ENCODE measurements at places on chromosomes 2 and 18.

- DNase-seq: no peak
These were observed 10.1 kb upstream of the FBXO11 start for GRCh38 chr2:47916412-47916811.

- DNase-seq: no peak
These were observed 862 bp downstream of the C18orf54 start for GRCh38 chr18:54358495-54359040.

- DNase-seq: no peak
These were observed 34.1 kb downstream of the SOCS6 start for GRCh38 chr18:70322928-70323327.

DNA sequence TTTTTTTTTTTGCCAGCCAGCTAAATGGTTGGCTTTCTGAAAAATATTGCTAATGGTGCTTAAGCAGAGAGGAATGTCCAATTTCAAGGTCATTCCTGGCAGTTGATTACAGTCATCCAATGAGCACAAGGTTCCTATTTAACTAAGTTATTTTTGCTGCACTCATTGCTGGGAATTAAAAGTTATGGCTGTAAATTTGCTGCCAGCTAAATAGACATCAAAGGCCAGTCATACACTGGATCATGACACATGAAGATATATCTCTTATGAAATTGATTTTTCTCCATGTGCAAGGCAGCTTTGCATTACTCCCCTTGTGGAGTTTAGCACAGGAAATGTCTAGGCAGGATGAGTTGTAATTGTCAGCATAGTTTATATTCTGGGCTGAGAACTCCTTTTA, 1898.4 kb upstream of the CELF4 start:
- DNase-seq: no peak

GRCh38 chr18:1078301-1078700, 173.6 kb downstream of the ADCYAP1 start:
- DNase-seq: no peak

DNA sequence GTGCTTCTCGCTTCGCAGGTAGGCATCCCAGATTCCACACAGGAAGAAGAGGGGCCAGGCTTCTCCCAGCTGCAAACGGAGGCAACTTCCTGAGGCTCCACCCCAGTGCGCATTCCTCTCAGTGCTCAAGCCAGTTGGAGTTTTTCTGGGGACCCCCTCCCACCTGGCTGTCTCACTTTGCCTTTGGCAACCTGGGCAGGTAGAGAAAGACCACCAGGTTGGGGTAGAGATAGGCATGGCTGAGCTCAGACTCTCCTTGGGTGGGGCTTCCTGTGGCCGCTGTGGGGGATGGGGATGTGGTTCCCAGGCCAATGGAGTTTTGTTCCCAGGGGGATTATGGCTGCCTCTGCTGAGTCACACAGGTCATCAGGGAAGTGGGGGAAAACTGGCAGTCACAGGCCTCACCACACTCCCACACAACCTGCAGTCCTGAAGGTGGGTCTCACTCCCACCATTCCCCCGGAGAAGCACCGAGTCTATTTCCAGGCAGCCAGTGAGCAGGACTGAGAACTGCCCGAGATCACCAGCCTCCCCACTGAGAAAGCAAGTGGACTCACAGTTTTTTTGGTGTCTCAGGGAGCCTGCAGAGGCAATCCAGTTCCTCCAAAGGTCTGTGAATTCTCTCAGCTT, 38.1 kb downstream of the SLC39A10 start:
- no peak for DNase-seq

DNA sequence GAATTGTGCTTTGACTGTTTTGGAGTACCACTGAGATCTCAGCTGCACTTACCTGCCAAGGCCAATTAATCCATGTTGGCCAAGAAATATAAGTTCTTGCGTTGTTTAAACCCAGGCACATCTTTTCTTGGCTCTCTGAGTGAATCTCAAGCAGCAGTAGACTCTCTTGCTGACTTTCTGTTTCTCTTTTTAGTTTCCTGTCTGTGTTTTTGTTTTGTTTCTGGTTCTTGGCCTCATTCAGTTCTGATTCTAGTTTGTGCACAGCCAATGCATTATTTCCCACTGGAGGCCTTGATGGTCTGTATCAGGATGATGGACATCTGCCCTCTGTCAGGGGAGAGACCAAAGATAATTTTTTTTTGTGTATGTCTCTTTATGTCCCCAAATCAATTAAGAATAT, 379.4 kb downstream of the CDH2 start:
- no peak for DNase-seq

DNA sequence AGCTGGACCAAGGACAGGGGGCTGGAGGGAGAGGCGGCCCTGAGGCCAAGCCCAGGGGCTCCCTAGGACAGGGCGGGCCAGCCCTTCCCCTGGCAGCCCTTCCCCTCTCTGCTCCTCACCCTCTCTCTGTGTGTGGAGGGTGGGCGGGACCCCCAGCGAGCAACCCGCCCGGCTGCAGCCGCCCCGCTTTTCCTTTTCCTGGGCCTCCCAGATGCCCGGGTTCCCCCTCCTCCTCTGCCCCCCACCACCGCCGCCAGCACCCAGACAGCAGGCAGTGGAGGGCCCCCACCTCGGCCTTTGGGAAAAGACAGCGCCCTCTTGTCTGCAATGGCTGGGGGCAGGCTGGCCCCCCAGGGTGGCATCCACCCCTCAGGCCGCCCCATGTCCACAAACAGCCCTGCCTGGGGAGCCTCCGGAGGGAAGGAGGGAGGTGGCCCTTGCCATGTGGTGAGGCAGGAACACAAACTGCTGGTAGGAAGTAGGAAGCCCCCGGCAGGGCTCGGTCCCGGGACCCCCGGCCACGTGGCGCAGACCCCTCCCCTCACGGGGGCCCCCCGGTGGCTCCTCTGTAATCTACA, 135.1 kb upstream of the CTDP1 start:
- no peak for DNase-seq

- no peak for DNase-seq
These were observed 27.0 kb downstream of the NTSR2 start for GRCh38 chr2:11642972-11643371.

- DNase-seq: no peak
These were observed 4.6 kb downstream of the LRRFIP1 start for GRCh38 chr2:237631801-237632585.

DNA sequence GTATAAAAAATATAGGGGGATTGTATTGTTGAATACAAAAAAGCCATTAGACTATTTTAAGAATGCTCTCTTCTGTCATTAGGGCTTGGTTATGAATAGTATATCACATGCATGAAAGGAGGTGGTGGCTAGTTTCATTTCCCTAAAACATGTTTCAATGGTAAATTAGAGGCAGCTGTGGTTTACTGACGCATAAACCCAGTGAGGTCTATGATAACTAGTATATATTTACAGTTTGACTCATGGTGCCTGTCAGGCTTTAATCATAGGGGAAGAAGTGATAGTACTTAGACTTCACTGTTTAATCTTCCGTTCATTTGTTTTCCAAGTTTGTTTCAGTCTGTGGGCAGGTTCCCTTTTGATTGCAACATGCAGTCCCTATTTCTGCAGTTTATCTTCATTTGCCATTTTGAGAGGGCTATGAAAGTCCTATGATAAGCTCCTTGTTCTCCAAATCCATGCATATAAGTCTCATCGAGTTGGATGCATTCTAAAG, 55.1 kb upstream of the MAP4K3 start:
- no peak for DNase-seq

DNA sequence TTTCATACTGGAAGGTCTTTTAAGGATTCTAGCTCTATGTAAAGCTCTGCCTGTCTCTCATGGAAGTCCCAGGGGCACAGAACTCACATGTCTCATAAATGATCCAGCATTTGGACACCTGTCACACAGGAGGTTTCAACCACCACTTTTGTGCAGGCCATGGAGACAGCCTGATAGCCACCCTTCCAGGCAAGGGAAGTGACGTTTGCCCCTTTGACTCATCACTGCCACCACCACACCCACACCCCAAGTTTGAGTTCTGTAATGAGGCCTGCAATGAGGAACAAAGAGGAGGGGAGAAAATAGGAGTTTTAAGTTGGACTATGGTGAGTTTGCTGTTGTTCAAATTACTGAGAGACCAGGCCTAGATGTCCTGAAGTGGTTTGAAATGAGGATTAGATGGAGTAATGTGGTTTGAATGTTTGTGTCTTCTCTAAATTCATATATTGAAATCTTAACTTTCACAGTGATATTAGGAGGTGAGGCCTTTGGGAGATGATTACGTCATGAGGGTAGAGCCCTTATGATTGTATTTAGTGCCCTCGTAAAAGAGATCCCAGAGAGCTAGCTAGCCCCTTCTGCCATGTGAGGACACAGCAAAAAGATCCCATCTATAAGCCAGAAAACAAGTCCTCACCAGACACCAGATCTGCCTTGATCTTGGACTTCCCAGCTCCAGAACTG, 175.3 kb upstream of the EPHA4 start:
- DNase-seq: no peak

GRCh38 chr2:164000176-164000575, 264.4 kb upstream of the FIGN start:
- no peak for DNase-seq

DNA sequence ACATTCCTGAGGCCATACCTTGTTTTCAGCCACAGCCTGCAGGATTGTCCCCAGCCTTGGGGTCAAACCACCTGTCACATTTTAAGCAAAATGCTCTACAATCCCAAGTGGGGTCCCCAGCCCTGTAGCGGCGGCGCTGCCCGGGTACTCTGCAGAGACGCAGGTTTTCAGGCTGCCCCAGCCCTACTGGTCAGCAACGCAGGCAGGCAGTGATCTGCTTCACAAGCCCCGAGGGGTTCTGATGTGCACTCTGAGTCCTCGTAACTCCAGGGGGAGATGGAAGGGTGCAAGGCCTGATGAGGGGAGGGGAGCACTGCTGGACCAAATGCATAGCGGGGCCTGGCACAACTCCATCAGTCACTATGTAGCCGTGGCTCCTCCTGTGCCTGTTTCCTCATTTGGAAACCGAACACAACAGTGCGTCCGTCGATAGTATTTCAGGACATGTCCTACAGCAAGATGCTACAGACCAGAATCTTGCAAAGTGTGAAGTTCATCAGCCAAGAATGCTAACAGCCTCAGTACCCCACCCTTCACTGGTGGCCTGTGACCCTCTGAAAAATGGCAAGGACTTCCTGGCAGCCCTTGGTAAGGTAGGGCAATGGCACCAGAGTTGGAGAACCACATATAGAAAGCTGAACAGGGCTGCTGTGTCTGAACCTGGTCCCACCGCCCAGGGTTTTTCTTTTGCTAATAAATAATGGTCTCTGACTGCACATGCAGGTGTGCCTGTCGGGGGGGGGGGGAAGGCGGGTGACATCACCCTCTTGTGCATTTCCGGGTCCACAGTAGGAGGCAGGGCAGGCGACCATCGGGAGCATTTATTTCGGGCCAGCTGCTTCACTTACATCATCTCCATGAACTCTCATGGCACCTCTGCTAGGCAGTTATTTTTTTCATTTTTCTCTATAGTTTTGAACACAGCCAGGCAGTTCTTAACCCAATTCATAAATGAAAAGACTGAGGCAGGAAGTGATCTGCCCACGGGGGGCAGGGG, 50.6 kb upstream of the TFCP2L1 start:
- peak; percentile 53 for DNase-seq

- no peak for DNase-seq
These were observed 29.7 kb downstream of the GNLY start for GRCh38 chr2:85723707-85724360.

- DNase-seq: no peak
These were observed 46.8 kb upstream of the EML6 start for GRCh38 chr2:54676656-54677055.

DNA sequence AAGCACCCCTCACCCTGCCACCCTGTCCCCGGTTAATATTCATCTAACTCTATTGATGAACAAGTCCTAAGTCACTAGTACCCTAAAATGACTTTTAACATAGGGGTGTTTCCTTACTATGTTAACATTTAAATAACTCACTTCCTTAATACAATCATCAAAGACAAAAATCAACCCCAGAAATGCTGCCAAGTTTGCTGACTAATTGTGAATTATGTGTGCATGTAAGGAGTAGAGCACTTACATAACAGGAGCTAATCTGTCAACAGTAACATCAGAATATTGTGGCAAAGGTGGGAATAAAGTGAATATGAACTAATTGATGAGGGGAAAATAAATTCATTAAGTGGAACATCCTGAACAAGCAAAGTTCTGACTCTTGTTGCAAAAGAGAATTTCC, 81.4 kb upstream of the ERBB4 start:
- DNase-seq: no peak

- peak; percentile 53 for DNase-seq
These were observed 14.1 kb downstream of the CEP68 start for GRCh38 chr2:65070172-65070830.

GRCh38 chr2:98730053-98730706, 752 bp downstream of the MGAT4A start:
- peak; percentile 73 for DNase-seq

GRCh38 chr18:35075132-35075531, 33.9 kb downstream of the MAPRE2 start:
- no peak for DNase-seq

- peak; percentile 94 for DNase-seq
These were observed at the start of gene METTL21A for GRCh38 chr2:207625014-207625907. Gene METTL21A, minus strand, starts transcription at chr2:207625394. Its CDS starts 1,019 bp downstream, at chr2:207624375.

DNA sequence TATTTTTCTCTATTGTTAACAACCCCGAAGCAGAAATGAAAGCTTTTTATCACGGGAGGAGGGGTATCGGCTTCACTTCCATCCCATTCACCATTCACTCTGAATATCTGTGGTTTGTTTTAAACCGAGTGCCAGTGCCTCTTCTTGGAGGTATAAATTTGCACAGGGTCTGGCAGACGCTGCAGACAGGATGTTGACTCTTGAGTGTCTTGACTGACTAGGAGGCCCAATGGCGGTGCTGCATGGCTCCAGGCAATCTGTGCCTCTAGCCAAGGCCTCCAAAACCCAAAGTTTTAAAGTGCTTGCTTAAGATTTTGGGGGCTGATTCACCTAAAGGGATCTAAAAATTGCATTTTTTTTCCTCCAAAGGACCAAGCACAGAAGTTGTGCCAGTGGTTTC, 183.8 kb downstream of the LTBP1 start:
- DNase-seq: no peak

DNA sequence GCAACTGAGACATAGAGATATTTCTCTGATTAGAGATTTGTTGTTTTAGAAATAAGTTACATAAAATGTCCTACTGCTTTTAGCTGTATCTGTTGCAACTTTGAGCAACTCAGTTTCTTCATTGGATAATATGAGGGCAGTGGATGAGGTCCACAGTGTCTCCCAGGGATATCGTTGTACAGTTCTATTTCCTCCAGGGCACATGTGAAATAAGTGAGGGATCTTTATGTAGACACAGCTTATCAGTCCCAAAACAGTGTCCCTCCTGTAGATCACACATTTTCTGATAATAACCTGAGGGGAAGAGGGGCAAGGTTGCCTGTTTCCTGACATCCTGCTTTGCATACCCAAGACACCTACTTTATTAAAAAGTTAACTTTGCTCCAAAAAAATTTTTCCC, 1231.2 kb upstream of the ZEB2 start:
- DNase-seq: no peak

DNA sequence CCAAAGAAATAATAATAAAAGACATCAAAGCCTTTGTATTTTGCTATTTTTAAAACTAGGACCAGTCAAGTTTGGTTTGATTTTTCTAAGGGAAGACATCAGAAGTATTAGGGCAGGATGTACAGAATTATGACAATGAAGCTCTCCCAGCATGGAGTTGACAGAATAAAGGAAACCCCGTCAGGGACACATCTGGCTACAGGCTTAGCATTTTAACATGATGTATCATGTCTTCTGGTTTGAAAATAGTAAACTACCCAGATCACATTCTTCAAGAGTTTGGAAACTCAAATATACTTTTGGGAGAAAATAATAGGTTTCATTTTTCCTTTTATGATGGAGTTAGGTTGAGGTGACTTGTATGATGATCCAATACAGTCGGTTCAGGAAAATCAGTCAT, 552.0 kb upstream of the CDH2 start:
- no peak for DNase-seq

GRCh38 chr2:43478412-43479086, 117.3 kb downstream of the THADA start:
- no peak for DNase-seq

All from activated CD8-positive, alpha-beta memory T cell treated with anti-CD3 and anti-CD28 coated beads, Interleukin-2, amount 50 U/mL, for 48 hours (primary cell).